CD4-positive, alpha-beta T cell treated with Interleukin-15 for 1 hour (primary cell): ENCODE measurements at places on chromosomes 12 and 14.
A peak's percentile ranks its signal among the peaks of the same experiment; 100 is the strongest.

- no peak for DNase-seq
Observed at GRCh38 chr12:63915105-63915800, 70.8 kb downstream of the SRGAP1 start.

- no peak for DNase-seq
Observed at GRCh38 chr14:90506748-90507147, 109.9 kb downstream of the CALM1 start.

DNA sequence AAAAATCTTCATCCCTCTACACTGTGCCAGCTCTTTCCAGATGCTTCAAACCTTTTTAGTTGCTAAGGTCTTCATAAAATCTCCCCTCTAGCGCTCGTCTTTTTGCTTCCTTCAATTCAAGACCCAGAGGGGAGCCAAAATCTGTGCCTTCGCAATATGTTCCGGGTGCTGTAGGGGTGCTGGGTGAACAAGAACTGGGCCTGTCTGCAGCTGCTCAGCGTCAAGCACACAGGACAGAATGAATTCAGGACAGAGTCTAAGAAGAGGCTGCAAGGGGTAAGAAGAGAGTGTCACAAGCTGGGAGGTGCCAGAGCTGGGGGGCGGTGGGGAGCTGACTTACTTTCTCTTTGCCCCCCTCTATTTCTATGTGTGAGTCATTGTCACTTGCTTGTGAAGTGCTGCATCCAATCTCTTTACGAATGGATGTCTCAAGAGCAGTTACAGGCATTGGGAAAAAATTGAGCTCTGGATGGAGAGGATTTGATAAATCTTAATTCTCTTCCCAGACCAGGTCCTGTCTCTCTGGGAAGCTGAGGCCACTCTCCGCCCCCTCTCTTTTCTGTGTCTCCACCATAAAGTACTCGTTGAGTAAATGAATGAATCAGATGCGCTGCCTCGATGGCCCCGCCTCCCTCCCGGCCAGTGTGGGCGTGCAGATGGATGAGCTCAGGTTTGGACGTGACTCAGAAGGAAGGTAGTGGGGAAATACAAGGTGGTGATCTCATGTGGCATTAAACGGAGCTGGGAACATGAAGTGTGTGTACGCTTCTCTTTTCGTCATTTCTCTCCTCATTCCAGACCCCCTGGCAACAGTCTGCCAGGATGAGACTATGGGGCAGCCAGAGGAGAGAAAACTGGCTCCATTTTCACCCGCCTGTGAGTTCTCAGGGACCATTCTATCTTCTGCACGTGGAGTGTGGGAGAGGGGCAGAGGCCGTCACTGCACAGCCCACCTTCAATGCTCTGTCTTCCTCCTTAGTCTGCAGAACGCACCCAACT, 91.3 kb downstream of the TSPAN9 start:
- DNase-seq, result no peak

DNA sequence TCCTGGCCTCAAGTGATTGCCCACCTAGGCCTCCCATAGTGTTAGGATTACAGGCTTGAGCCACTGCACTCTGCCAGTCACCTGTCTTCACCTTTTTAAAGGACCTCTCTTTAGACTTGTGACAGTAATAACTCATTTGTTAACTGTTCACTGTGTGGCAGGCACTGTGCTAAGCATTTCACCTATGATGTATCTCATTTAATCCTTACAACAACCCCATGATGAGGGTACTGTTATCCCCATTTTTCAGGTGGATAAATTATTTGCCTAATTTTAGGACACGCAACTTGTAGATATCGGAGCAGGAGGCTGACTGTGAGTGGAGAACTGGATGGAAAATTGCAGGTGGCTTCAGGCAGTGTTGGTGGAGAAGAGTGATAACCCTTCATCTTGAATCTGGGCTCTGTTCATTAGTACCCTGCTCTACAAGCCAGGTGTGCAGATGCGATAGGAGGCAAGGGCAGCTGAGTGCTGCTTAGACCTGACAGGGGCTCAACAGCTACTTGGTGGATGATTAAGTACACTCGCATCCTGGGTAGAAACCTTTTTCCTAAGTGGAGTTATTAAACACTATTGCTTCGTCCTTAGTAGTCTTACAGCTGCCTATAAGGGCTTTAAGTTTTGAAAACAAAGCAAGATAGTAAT, 2.7 kb downstream of the TCTN1 start:
- no peak for DNase-seq

GRCh38 chr14:81465507-81466228, 65.5 kb upstream of the STON2 start:
- DNase-seq, result no peak

DNA sequence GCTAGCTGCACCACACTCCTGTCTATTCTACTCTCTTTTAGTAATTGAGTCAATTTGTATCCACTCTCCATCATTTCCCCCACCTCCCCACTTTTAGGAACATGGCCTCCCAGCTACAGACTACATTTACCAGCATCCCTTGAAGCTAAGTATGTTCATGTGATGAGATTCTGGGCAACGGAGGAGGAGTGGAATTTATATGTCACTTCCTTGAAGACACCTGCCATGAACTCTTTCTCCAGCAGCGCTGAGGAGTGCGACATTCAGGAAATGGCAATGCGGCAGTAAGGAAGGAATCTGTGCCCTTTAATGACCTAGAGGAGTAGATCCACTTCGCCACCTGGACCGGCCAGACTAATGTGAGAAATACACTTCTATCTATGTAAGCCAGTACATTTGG, 243.7 kb upstream of the DIO2 start:
- DNase-seq, result no peak

DNA sequence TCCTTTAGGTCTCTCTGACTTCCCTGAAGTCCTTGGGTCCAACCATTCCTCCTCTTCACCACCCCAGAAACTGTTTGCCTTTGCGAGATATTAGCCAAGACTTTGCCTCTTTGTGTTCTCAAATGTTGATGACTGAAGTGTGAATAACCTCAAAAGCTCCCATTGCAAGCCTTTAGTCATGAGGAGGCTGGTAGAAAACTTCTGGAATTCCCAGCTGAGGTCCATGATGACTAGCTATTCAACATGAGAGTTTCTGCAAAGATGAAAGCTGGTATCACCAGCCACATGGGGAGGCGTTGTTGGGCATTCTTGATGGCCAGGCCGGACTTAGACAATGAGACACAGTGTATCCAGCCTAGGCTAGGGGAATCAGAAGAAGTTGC, 111.7 kb downstream of the TBX5 start:
- no peak for DNase-seq

DNA sequence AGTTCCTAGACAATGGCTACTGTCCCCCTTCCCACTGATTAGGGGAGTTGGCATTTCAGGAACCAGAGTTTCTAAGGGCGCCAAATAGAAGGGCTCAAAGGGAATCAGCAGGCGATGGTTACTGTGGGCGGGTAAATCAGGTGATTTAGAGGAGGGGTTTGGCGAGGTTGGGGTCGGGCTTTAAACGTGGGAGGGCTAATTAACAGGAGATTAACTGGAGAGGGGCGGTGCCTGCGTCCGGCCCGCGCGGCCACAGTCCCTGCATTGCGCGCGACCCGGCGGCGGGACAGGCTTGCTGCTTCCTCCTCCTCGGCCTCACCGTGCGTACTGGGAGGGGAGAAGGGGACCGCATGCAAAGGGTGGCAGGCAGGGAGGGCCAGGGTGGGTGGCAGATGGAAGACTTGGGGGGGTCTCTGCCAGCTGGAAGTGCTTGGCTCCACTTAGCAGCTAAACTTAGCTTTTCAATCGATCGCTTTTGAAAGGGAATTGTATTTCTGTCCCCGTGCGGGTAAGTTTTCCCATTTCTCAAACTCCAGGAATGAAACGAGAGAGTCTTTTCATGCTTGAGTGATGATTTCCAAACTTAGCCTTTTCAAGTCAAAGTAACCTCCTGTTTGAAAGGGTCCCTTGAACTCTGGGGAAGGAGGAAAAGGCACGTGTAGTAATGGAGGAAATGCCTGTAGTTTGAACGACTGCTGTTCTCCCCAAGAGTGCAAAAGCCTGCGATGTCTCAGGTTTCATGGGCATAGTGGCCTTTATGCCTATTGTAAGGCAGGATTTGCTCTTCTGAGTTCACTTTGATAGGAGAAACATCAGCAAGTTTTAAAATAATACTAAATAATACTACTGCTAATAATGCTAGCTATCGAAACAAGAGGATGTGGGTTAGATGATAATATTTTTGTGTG, at the start of gene MGST1:
Gene MGST1 (plus strand): TSS at position 255 of the 908 bp plus-strand sequence. CDS start 6,608 bp downstream, outside the sequence.
- DNase-seq, result no peak

DNA sequence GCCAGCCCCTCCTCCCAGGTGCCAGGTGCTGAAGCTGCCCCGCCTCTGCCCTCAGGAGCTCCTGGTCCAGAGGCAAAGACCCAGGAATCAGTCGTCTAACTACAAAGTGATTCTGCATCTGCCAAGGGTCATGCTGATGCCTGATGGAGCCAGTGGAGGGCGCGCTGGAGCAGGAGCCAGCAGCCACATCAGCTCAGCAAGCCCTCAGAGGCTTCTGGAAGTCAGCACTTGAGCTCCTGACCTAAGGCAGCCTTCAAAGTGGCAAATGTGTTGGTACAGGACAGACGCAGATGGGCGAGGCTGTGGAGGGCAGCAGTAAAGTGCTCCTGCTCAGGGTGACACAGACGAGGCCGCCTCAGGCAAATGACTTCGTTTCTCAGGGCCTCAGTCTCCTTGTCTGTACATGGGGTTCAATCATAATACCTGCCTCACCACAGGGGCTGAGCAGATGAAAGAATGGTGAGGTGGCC, 10.9 kb downstream of the C12orf43 start:
- DNase-seq, result peak; percentile 33

GRCh38 chr12:124847113-124848074, 16.3 kb downstream of the SCARB1 start:
- no peak for DNase-seq

- DNase-seq, result peak; percentile 68
Observed at GRCh38 chr12:13211859-13212664, 15.5 kb downstream of the EMP1 start.

DNA sequence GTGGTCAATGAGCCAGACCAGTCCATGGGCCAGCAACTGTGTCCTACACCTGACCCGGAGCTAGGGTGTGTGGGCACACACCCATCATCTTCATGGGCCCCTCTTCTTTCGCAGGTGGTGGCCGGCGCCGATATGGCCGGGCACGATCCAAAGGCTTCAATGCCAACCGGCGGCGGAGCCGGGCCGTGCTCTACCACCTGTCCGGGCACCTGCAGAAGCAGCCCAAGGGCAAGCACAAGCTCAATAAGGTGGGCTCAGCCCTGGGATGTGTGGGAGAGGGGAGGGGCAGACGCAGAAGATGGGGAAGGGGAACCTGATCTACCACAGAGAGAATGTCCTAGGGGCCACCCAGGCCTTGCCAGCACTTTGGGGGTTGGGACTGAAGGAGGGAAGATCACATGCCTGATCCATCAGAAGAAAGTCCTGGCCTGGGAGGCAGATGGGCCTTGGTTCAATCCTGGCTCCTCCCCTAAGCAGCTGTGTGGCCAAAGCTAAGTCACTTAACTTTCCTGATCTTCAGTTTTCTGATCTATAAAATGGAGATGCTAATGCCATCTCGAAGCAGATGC, 3.8 kb downstream of the KCNH3 start:
- DNase-seq, result no peak

- DNase-seq, result no peak
Observed at GRCh38 chr12:22709292-22709691, 84.3 kb downstream of the ETNK1 start.

GRCh38 chr12:104785886-104786285, 172.2 kb downstream of the SLC41A2 start:
- DNase-seq, result no peak

- DNase-seq, result no peak
Observed at GRCh38 chr14:53147208-53147607, 5.9 kb downstream of the DDHD1 start.

- no peak for DNase-seq
Observed at GRCh38 chr14:29264865-29265264, 498.3 kb downstream of the FOXG1 start.

- DNase-seq, result no peak
Observed at GRCh38 chr12:46005151-46005797, 14.9 kb upstream of the SCAF11 start.

DNA sequence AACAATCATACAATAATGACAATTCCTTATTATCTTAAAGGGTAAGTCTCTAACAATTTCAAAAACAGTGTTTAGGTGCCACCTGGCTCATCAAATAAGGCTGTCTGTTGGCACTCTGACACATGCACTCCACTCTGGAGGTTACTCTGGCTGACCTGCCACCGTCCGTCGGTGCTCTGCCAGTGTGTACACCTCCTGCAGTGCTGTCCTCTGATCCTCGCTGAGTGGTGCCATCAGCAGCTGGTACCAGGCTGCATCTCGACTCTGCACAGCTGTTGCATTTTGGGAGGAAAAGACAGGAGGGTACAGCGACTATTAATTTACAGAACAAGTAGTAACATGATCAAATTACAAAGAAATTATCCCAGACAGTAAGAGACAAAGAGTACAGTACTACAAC, 63.9 kb downstream of the IPO8 start:
- no peak for DNase-seq

DNA sequence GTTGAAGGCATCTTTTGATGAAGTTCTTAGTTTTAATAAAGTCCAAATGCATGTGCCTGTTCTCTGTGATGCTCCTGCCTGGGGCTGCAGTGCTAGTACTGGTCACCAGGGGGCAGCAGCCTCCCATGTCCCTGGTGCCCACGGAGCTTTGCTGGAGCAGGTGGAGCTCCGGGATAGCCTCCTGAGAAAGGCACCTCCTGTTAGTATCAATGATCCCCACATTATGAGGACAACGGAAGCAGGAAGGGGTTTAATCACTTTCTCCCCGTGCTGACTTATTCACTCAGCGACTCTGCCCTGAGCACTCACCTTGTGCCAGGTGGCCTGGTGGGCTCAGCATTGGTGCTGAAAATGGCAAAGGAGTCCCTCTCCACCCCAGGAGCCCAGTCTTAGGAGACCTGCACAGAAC, 123.0 kb upstream of the PZP start:
- peak; percentile 63 for DNase-seq

GRCh38 chr12:32545413-32545980, 133.6 kb upstream of the DNM1L start:
- no peak for DNase-seq

GRCh38 chr12:104477510-104478390, 21.0 kb downstream of the CHST11 start:
- no peak for DNase-seq

DNA sequence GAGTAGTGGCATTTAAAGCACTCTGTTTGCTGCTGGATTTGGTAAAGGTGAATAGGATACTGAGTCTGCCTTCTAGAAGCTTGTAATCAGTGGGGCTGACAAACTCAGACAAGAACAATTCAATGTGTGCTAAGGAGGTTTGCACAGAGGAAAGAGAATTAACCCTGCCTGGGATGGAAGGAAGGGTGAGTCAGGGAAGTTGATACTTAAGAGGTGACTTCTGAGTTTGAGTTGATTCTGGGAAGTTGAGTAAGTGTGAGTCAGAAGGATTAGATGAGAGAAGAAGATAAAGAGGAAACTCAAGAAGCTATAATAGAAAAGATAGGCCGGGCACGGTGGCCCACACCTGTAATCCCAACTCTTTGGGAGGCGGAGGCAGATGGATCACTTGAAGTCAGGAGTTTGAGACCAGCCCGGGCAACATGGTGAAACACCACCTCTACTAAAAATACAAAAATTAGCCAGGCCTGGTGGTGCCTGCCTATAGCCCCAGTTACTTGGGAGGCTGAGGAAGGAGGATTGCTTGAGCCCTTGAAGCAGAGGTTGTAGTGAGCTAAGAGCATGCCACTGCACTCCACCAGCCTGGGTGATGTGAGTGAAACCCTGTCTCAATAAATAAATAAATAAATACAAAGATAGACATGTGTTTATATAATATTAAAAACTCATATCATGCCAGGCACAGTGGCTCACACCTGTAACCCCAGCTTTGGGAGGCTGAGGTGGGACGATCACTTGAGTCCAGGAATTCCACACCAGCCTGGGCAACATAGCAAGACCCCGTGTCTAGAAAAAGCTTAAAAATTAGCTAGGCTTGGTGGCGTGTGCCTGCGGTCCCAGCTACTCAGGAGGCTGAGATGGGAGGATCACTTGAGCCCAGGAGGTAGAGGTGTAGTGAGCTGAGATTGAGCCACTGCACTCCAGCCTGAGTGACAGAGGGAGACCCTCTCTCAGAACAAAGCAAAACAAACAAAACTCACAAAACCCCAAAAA, 126.8 kb upstream of the CPM start:
- DNase-seq, result no peak
